ENCODE measurements at places on chromosomes 7 and 10. TPM values are rescaled to one million over a fixed set of nuclear protein-coding genes. Genes with fewer than 3 reads are reported as not detected.
A peak's percentile ranks its signal among the peaks of the same experiment; 100 is the strongest.

GRCh38 chr7:50730446-50731400, 52.0 kb downstream of the GRB10 start:
- no peaks in the 10 kb centered on the region for H3K27me3 ChIP-seq
- H3K4me1 ChIP-seq, result no peaks in the 10 kb centered on the region
- no peaks in the 10 kb centered on the region for H3K36me3 ChIP-seq
- H3K27ac ChIP-seq, result no peak overlapping the region

DNA sequence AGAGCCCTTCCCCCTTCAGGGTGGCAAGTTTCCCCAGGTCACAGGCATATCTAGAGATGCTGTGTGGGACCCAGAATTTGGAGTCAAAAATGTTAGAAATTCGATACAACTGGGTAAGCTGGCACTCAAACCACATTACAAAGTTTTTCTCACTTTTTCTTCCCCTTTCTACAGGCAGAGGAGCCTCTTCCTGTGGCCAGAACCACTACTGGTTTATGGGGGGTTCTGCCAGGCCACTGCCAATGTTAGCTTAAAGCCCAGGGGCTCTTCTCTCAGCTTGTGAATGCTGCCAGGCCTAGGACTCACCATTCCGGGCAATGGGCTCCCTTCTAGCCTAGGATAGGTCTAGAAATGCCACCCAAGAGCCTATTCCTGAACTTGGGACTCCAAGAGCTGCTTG, 617.9 kb upstream of the PHF14 start:
- no peak overlapping the region for H3K27ac ChIP-seq
- H3K27me3 ChIP-seq, result no peaks in the 10 kb centered on the region

Gene ASNS
- 88.5 TPM for total RNA-seq

GRCh38 chr10:35789996-35790395, 147.9 kb upstream of the FZD8 start:
- H3K27ac ChIP-seq, result no peak overlapping the region
- no peak overlapping the region for H3K4me3 ChIP-seq
- no peak for ATAC-seq
- H3K36me3 ChIP-seq, result no peaks in the 10 kb centered on the region
- H3K27me3 ChIP-seq, result peaks cover 15% of the 10 kb centered on the region

- no peak overlapping the region for H3K27ac ChIP-seq
- no peak for ATAC-seq
- no peak overlapping the region for H3K4me3 ChIP-seq
- H3K36me3 ChIP-seq, result no peaks in the 10 kb centered on the region
- H3K4me1 ChIP-seq, result no peaks in the 10 kb centered on the region
- no peaks in the 10 kb centered on the region for H3K27me3 ChIP-seq
These were observed 71.8 kb downstream of the ARHGAP21 start for GRCh38 chr10:24651923-24652322.

GRCh38 chr7:121294448-121294992, 34.3 kb upstream of the WNT16 start:
- H3K4me3 ChIP-seq, result no peak overlapping the region
- no peaks in the 10 kb centered on the region for H3K4me1 ChIP-seq
- H3K27me3 ChIP-seq, result peaks cover 21% of the 10 kb centered on the region

DNA sequence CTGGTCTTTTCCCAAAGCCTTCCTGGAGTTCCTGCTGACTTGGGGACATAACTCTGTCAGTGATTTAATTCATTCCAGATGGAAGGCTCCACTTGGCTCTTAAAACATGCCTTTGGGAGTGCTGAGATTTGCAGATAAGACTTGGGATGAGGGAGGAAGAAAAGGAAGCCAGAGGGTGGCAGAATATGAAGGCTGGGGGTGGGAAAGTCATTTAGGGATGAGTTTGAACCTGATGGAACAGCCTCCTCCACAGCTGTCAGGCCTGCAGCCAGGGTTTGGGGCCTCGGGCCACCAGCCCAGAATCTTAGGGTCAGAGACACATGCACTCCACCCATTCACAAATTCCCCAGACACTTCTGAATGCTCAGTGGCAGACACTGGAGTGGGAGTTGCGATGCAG, 28.4 kb upstream of the EIF5AL1 start:
- H3K4me3 ChIP-seq, result no peak overlapping the region
- H3K36me3 ChIP-seq, result no peaks in the 10 kb centered on the region
- H3K4me1 ChIP-seq, result no peaks in the 10 kb centered on the region
- H3K27me3 ChIP-seq, result peaks cover 4% of the 10 kb centered on the region
- no peak for ATAC-seq

- H3K4me3 ChIP-seq, result no peak overlapping the region
- no peaks in the 10 kb centered on the region for H3K27me3 ChIP-seq
- no peak for ATAC-seq
- no peaks in the 10 kb centered on the region for H3K36me3 ChIP-seq
- H3K4me1 ChIP-seq, result peaks cover 33% of the 10 kb centered on the region
These were observed 85.7 kb upstream of the FAM180A start for GRCh38 chr7:135834266-135834665.

Gene TMEM229A
- not detected for total RNA-seq

GRCh38 chr7:24963218-24963617, 16.8 kb downstream of the OSBPL3 start:
- H3K27ac ChIP-seq, result peak overlapping the region; percentile 83
- H3K4me1 ChIP-seq, result peaks cover 74% of the 10 kb centered on the region
- no peaks in the 10 kb centered on the region for H3K36me3 ChIP-seq
- peak; percentile 7 for ATAC-seq

Gene KCNH2
- 0.32 TPM for total RNA-seq

- no peaks in the 10 kb centered on the region for H3K36me3 ChIP-seq
- no peaks in the 10 kb centered on the region for H3K4me1 ChIP-seq
- no peak for ATAC-seq
These were observed 8.4 kb downstream of the SORBS1 start for GRCh38 chr10:95552679-95553342.

Gene CRYGN
- total RNA-seq, result not detected

Gene OR6V1
- total RNA-seq, result not detected

Gene ADAMTS14
- 0.19 TPM for total RNA-seq

- H3K36me3 ChIP-seq, result no peaks in the 10 kb centered on the region
- no peak for ATAC-seq
- no peaks in the 10 kb centered on the region for H3K27me3 ChIP-seq
- H3K4me1 ChIP-seq, result no peaks in the 10 kb centered on the region
These were observed 124.4 kb upstream of the NPS start for GRCh38 chr10:127424594-127425264.

Gene FKBP9
- 1.7 TPM for total RNA-seq

DNA sequence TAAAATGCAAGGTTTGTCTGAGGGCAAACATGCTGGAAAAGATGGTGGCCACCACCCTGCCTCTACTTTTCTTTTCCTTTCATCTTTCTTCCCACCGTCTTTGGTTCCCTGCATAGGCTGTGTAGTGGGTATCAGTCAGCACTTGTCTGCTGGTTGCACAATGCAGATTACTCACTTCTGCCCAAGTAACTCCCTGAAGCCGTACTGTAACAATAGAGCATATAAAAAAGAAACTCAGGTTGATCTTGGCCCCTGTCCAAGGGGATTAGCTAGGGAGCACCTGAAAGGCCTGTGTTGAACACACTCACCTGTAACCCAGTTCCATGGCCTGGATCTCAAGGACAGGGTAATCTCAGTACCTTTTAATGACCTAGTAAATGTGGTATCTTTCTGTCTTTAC, 533.0 kb upstream of the GALNT17 start:
- no peak overlapping the region for H3K27ac ChIP-seq
- no peaks in the 10 kb centered on the region for H3K4me1 ChIP-seq
- H3K36me3 ChIP-seq, result no peaks in the 10 kb centered on the region
- no peak overlapping the region for H3K4me3 ChIP-seq
- peaks cover 36% of the 10 kb centered on the region for H3K27me3 ChIP-seq

DNA sequence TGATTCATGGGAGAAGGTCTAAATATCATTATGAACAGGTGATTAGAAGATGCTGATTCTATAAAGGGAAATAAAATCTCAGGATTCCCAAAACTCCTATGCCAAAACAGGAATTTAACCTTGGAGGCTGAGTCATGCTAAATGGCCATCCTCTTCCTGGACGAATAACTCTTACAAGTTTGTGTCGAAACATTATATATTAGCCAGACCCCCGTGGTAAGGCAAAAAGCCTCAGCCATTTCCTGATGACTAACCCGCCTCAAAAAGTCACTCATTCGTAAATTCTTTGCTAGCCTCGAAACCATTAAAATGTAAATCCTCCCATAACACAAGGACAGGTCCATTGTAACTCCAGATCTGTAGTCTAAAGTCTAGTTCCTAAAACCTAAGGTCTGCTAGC, 32.0 kb downstream of the CUL2 start:
- no peak for ATAC-seq
- H3K36me3 ChIP-seq, result peaks cover 92% of the 10 kb centered on the region
- H3K27me3 ChIP-seq, result no peaks in the 10 kb centered on the region

GRCh38 chr7:87129848-87130247, 22.4 kb upstream of the DMTF1 start:
- ATAC-seq, result peak; percentile 29
- no peak overlapping the region for H3K4me3 ChIP-seq
- no peaks in the 10 kb centered on the region for H3K36me3 ChIP-seq
- no peaks in the 10 kb centered on the region for H3K4me1 ChIP-seq
- H3K27ac ChIP-seq, result no peak overlapping the region

DNA sequence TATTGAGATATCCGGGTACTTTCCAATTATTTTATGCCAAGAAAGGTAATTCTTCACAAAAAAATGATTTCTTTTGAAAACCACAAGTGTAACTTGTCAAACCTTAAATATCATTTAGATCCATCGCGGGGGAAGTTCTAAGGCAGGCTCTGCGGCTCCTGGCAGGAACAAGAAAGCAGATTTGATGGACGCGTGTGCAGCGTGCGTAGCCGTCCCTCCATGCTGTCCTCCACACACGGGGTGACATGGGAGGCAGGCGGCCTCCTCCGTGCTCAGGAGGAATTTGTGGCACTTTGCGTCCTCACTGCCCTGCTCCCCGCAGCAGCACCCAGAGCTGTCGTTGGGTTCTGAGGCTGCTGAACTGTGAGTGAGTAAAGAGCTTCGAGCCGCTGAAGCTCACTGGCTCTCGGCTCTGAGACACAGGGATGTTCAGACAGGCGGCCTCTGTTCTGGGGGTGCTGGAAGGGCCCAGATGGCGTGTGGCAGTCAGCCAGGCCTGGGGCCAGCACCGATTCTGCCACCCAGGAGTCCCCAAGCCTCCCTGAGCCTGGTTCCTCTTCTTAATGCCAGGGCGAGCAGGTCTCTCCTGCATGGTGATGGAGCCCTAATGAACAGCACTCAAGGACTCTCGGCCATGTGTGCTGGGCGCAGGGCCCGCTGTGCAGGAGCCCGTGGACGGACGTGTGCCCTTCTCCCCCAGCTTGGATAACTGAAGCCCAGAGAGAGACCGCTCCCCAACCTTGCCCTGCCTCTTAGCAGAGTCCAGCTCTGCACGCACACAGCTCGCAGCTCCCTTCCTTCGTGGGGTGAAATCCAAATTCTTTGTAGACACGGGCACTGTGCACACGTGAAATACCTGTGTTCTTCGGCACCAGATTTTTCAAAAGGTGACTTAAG, 185.4 kb upstream of the SHH start:
- peaks cover 6% of the 10 kb centered on the region for H3K4me1 ChIP-seq
- no peaks in the 10 kb centered on the region for H3K36me3 ChIP-seq
- peak overlapping the region; percentile 38 for H3K4me3 ChIP-seq
- ATAC-seq, result peak; percentile 16
- H3K27me3 ChIP-seq, result peaks cover 36% of the 10 kb centered on the region
- no peak overlapping the region for H3K27ac ChIP-seq

DNA sequence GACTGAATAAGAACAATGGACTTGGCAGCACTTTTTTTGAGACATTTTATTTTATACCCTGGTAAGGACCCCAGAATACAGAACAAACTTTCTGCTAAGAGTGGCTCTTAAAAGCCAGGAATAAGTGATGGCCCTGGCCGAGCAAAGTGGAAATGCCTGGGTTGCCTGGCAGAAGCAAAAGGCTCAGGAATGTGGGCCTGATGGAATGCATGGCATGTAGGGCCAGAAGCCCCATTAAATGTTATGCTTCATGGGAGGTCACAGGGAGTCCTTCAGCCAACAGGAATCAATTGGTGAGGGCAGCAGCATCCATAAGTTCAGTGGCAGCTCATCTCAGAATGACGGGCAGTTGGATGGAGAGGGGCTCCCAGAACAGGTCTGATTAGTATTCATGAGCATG, 301.5 kb upstream of the CACNA2D1 start:
- H3K36me3 ChIP-seq, result no peaks in the 10 kb centered on the region
- H3K4me1 ChIP-seq, result no peaks in the 10 kb centered on the region
- ATAC-seq, result no peak
- no peak overlapping the region for H3K27ac ChIP-seq
- H3K27me3 ChIP-seq, result no peaks in the 10 kb centered on the region

Gene MYH16
- not detected for total RNA-seq

DNA sequence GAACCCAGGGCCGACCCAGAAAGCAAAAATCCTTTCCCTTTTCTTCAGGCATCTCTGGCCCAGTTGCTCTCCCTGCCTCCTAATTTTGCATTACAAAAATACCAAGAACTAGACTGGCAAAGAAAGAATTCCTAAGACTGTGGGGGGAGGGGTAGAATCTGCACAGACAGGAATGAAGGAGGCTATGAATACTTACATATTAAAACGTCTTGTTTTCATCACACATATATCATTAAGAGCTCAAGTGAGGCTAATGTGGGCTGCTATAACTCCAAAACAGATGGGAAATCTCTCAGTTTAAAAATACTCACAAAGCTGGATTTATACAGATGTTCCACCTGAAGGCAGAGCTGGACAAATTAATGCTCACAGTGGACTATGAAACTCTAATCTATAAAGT, 29.2 kb upstream of the MKX start:
- no peak overlapping the region for H3K4me3 ChIP-seq
- no peak overlapping the region for H3K27ac ChIP-seq
- H3K4me1 ChIP-seq, result no peaks in the 10 kb centered on the region

DNA sequence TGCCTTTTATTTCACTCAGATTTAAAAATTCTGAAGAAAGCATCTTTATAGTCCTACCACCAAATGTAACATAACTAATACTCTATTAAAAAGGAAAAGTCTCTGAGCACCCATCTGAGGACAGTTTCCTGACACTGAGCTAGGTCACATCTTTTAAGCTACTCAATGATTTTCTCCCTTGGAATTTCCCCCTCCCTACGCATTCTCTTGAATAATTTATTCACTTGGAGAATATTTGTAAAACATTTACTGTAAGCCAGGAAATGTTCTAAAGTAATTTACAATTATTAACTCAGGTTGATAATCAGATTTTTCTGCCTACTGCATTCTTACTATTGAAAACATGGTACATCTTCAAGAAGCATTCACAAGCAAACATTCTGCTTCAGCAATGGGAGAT, 297.2 kb upstream of the VSTM2A start:
- H3K4me1 ChIP-seq, result no peaks in the 10 kb centered on the region
- H3K27ac ChIP-seq, result no peak overlapping the region
- H3K4me3 ChIP-seq, result no peak overlapping the region
- no peak for ATAC-seq
- no peaks in the 10 kb centered on the region for H3K27me3 ChIP-seq

All from activated T-helper 17 cell treated with anti-CD3 and anti-CD28 coated beads, Interleukin-2, amount 50 U/mL, for 72 hours (primary cell).